Activated gamma-delta T cell treated with Interleukin-2 at 50 U/mL for 16 hours (primary cell): ENCODE measurements at places on chromosomes 7 and 10.

DNA sequence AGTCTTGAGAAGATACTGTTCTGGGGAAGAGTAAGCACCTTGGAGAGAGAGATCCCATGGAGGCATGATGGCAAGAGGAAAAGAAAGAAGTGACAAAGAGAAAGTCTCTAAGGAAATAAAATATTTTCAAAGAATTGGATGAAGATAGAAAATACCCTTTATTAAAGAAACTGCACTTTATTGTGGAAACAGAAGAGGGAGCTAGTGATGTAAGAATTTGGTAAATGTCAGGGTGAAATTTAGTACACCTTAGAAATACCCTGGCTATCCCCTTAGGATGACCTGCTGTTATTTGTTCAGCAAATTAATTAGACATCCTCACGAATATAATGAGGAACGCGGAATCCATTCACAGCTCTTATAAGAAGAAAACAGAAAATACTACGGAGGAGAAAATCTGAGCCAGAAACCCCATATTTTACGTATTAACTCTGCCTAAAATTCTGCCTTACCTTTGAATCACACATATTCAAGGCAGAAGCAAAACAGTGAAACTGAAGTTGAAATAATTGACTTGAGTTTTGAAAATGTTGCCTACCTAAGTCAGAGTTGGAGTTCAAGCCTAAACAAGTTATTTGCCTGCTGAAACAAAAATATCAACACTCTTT lies 90.7 kb downstream of the TFPI2 start:
- no peak for DNase-seq

DNA sequence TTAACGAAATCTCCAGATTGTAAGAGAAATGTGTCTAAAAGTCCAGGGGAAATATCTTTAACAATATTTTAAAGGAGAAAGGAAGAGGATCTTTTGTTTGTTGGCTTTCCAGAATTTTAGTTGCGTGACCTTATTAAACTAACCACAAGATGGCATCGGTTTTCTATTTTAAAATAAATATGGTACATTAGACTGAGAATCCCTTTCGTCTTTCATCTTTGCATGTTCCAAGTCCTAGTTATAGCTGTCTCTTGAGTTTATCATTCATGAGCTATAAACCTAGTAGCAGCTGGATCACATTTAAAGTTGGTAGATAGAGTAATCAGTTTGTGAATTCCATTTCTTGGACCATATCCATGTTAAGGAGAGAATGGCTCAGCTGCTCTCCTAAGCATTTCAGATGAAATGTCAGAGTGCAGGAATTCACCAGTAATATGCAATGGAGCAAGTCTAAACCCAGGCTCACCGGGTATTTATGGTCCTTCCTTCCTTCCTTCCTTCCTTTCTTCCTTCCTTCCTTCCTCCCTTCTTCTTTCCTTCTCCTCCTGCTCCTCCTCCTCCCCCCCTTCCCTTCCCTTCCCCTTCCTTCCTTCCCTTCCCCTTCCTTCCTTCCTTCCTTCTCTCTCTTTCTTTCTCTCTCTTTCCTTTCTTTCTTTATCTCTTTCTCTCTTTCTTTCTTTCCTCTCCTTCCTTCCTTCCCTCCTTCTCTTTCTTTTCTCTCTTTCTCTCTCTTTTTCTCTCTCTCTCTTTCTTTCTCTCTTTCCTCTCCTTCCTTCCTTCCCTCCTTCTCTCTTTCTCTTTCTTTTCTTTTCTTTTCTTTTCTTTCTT lies 57.8 kb upstream of the RAB18 start:
- no peak for DNase-seq

DNA sequence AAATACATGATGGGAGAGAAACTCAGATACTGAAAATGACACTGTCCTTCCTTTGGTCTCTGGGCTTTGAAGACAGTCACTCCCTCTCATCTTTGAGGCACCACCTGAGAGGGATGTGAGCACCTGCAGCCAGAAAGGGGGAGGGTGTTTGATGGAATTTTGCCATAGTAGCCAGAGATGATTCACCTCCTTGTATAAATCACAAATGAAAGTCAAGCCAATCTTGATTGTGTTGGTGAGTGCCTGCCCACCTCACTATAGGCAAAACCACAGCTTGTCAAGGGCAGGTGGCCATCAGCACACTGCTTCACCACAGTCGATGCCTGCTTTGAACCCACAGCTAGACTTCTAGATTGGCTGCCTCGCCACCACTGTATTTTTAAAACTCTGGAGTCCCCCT lies 48.2 kb downstream of the PON1 start:
- no peak for DNase-seq

DNA sequence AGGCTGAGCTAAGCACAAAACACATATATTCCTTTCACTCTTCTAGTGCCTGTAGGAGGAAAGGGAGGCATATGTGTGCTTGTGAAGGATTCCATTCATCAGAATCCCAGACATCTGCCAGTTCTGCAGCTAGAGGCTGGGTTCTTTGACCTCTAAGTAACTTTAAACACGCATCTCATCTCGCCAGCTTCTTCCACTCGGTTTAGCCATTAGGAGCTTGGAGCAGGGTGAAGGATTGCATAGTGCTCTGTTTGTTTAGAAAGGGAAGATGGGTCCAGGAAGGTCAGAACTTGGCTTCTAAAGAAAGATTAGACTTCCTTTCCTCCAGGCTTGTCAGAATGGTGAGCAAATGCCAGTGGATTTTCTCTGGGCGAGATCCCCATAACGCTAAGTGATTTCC lies 43.6 kb downstream of the HK1 start:
- no peak for DNase-seq

DNA sequence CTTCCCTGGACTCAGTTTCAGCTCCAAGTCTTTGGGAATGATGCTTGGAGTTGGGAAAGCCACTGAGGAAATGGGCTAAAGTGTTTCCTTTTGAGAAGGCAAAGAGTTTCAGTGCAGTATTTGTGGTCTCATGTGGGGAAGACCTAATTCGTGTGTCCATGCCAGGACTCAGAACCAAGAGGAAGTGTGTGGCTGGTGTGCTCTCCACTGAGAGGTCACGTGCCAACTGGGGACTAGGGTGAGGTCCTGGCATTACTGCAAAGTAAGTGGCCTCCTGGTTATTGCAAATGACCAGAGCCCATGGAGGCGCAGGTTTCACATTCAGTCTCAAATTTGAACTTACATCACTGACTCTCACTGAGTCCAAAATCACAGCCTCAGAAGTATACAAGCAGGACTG lies 48.6 kb upstream of the ITPRID1 start:
- no peak for DNase-seq

DNA sequence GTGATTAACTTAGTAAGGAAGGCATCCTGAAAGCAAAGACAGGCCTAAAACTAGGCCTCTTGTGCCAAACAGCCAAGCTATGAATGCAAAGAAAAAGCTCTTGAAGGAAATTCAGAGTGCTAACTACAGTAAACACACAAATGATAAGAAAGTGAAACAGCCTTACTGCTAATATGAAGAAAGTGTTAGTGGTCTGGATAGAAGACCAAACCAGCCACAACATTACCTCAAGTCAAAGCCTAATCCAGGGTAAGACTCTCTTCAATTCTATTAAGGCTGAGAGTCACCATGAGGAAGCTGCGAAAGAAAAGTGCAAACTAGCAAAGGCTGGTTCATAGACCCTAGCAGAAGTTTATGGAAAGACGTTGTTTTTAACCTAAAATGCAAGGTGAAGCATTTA lies 66.0 kb downstream of the IPMK start:
- no peak for DNase-seq

DNA sequence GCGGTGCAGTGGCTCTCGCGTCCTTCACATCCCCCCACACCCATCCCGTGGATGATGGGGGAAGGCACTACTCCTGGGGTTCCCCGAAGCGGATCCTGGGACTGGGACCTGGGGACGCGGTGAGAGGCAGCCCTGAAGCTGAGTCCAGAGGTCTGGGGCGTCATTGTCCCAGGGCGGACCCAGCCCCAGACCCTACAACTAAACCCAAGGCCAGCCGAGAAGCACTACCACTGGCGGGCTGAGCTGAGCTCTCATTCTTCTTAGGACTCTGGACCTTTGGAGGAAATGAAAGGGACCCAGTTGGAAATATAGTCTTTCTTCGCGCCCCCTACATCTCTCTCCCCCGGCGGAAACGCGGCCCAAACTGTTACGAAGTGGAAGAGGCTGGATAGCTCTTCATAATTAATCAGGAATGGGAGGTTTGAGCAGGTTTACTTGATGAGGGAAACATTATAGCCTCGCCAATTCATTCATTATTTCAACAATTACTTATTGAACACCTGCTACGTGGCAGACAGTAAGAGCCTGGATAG lies 389 bp upstream of the FBXL15 start:
- no peak for DNase-seq

DNA sequence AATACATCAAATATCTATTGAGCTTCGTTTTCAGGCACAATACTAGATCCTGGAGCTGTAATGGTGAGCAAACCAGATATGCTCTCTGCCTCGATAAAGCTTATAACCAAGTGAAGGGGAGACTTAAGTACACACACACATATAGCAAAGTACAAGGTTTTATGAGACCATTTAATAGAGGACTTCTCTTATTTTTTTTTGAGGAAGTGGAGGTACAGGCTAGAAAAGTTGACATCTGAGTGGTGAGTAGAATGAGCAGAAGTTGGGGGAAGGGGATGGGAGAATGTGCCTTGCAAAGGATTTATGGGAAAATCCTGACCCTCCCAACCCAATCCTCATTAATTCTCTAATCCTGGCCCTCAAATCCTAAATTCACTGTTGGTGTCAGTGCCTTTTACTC lies 7.7 kb downstream of the CCDC136 start:
- no peak for DNase-seq

- DNase-seq, result no peak
Measured at GRCh38 chr7:92013611-92014010, 72.9 kb downstream of the AKAP9 start.

DNA sequence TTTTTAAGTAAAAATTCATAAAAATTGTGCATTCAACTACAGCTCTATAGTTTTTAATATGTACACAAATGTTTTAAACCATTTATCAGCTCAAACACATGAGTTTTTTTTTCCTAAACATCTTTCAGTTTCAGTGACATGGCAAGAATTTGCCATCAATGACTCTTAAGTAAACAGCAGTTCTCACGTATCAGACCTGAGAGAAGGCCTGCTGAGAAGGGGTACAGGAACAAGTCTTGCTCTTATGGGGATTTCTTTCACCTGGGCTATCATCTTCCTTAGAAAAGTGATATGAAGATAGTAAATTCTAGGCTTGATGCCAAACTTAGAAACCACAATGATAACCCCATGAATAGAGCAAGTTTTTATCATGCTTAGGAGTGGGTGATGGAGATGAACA lies 467.8 kb downstream of the ARL4A start:
- DNase-seq, result no peak

GRCh38 chr10:5094265-5095205 lies at the start of gene AKR1C3:
Gene AKR1C3 (plus strand): TSS chr10:5094414. CDS start chr10:5094445, 31 bp downstream.
- DNase-seq, result no peak

- DNase-seq, result peak; percentile 78
Measured at GRCh38 chr10:72260239-72260975, 13.3 kb upstream of the DDIT4 start.

DNA sequence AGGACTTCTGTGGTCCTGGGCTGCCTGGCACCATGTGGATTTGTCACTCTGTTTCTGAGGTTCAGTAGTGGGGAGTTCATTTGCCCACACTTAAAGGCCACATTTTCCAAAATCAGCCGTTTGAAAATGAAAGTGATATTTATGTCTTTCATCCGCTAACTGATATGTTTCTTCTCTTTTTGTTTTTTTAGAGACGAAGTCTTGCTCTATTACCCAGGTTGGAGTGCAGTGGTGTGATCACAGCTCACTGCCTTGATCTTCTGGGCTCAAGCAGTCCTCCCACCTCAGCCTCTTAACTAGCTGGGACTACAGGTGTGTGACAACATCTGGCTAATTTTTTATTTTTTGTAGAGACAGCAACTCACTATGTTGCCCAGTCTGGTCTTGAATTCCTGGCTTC lies 58.6 kb downstream of the EBLN1 start:
- no peak for DNase-seq

DNA sequence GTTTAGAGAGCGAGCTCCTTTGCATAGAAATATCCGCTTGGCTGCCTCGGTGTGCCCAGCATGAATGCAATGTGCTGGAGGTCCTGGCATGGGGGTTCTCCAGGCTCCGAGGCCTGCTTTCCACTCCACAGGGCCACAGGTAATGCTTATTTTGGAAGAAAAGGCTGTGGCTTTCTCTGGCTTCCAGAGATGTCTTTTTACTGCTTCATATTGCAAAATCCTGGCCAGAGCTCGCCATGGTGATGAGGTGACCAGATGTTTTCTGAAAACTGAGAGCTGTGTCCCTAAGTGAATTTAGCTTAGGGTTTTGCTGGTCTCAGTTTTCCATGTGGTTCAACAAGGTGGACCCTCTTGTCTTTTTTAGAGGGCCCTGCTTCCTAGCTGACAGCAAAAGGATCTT lies 65.2 kb downstream of the BMPER start:
- no peak for DNase-seq
